ENCODE measurements at places on chromosomes 6 and 20. TPM values are rescaled to one million over a fixed set of nuclear protein-coding genes. Genes with fewer than 3 reads are reported as not detected.

The GJA1 gene
- not detected for total RNA-seq

The USP49 gene
- total RNA-seq = 2.9 TPM

The MCHR2 gene
- not detected for total RNA-seq

- no peaks in the 10 kb centered on the region for H3K27me3 ChIP-seq
- no peak overlapping the region for H3K27ac ChIP-seq
- H3K4me1 ChIP-seq = peaks cover 24% of the 10 kb centered on the region
- H3K4me3 ChIP-seq = no peak overlapping the region
- DNase-seq = no peak
Observed at GRCh38 chr6:127216810-127217789, 49.6 kb upstream of the RNF146 start.

GRCh38 chr20:57080796-57081195 lies 185.6 kb downstream of the BMP7 start:
- H3K27ac ChIP-seq = no peak overlapping the region
- no peaks in the 10 kb centered on the region for H3K36me3 ChIP-seq
- H3K4me3 ChIP-seq = no peak overlapping the region
- H3K4me1 ChIP-seq = no peaks in the 10 kb centered on the region

DNA sequence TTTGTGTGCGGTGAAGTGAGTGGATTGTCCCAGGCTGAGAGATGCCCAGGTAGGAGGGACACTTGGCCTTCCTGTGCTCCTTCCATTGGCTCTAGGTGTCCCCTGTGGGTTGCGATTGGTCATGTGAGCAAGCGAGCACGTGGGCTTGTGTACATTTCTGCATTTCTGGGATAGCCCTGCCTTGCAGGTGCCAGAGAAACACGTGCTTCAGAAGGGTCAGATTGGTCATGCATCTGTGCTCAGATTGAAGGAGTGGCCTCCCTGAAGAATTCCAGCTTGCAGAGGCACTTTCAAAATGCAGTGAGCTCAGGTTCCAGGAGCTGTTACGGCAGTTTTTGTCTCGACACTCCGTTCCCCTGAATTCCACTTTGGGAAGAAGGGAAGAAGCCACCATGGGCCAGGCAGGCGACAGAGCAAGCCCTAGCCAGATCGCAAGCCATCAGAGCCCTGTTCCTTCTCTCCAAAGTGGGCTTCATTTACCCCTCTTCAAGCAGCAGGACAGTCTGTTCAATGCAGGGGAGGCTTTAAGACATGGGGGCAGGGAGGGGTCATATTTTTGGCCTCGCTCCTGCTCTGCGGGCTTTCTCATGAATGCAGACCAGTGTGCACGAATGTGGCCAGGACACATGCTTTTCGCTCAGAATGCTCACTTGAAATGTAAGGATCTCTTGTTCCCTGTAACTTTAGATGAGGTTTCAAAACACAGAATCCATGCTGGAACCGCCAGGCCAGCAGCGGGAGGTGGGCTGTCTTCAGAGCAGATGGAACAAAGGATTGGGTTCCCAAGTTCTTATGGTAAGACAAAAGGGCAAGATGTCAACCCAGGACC lies 78.6 kb upstream of the AKAP12 start:
- DNase-seq = peak; percentile 57
- peak overlapping the region; percentile 4 for H3K4me3 ChIP-seq
- no peaks in the 10 kb centered on the region for H3K27me3 ChIP-seq
- no peak overlapping the region for H3K27ac ChIP-seq
- no peaks in the 10 kb centered on the region for H3K36me3 ChIP-seq
- peaks cover 13% of the 10 kb centered on the region for H3K4me1 ChIP-seq

- no peak overlapping the region for H3K27ac ChIP-seq
- H3K27me3 ChIP-seq = no peaks in the 10 kb centered on the region
- no peak for DNase-seq
- H3K4me1 ChIP-seq = peaks cover 33% of the 10 kb centered on the region
- no peak overlapping the region for H3K4me3 ChIP-seq
Observed at GRCh38 chr20:37151529-37151928, 27.6 kb upstream of the RPN2 start.

- no peak for DNase-seq
- no peaks in the 10 kb centered on the region for H3K4me1 ChIP-seq
- no peak overlapping the region for H3K27ac ChIP-seq
- no peaks in the 10 kb centered on the region for H3K36me3 ChIP-seq
- no peak overlapping the region for H3K4me3 ChIP-seq
Observed at GRCh38 chr6:8240301-8240700, 138.0 kb upstream of the EEF1E1 start.

DNA sequence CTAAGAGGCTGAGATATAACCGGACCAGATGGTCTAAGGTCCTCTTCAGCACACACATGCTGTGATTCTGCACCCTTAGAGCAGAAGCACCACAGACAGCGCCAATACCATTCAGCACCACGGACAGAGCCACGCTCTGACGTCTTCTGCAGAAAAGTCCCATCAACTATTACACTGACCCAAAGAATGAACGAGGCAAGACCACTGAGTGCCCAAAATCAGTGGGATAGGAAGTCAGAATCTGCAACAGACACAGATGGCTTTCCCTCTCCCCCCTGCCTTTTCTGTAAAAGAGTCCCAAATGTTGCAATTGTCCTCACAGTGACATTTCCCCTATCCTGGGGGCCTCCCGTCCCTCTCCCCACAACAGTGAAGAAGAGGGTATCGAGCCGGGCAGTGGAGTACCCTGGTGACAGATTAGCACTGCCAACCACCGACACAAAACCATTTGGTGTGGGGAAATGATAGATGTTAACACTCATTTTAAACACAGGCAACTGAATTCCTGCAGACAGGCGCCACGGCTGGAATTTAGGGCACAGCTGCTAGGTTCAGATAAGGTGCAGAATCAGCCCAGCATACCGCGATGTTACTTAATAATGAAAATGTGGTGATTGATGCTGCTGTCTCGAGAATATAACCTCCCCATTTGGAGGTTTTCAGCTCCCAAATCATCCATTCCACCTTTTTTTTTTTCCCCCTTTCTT lies 66.6 kb upstream of the CTNNBL1 start:
- no peaks in the 10 kb centered on the region for H3K36me3 ChIP-seq
- peak; percentile 61 for DNase-seq
- H3K4me1 ChIP-seq = peaks cover 15% of the 10 kb centered on the region

- no peaks in the 10 kb centered on the region for H3K27me3 ChIP-seq
- H3K36me3 ChIP-seq = peaks cover 16% of the 10 kb centered on the region
- no peaks in the 10 kb centered on the region for H3K4me1 ChIP-seq
Observed at GRCh38 chr6:42652024-42652746, 70.2 kb downstream of the PRPH2 start.

- H3K4me3 ChIP-seq = no peak overlapping the region
- no peaks in the 10 kb centered on the region for H3K4me1 ChIP-seq
- no peaks in the 10 kb centered on the region for H3K36me3 ChIP-seq
- no peak overlapping the region for H3K27ac ChIP-seq
- no peak for DNase-seq
Observed at GRCh38 chr20:14913896-14914620, 576.6 kb upstream of the FLRT3 start.

- peaks cover 13% of the 10 kb centered on the region for H3K36me3 ChIP-seq
- no peaks in the 10 kb centered on the region for H3K27me3 ChIP-seq
- no peak for DNase-seq
- peaks cover 21% of the 10 kb centered on the region for H3K4me1 ChIP-seq
Observed at GRCh38 chr6:108621117-108621516, 60.4 kb downstream of the FOXO3 start.

GRCh38 chr6:3813150-3813780 lies 35.9 kb upstream of the FAM50B start:
- peak overlapping the region; percentile 15 for H3K27ac ChIP-seq
- peaks cover 30% of the 10 kb centered on the region for H3K4me1 ChIP-seq
- H3K36me3 ChIP-seq = no peaks in the 10 kb centered on the region
- no peaks in the 10 kb centered on the region for H3K27me3 ChIP-seq
- peak; percentile 33 for DNase-seq

DNA sequence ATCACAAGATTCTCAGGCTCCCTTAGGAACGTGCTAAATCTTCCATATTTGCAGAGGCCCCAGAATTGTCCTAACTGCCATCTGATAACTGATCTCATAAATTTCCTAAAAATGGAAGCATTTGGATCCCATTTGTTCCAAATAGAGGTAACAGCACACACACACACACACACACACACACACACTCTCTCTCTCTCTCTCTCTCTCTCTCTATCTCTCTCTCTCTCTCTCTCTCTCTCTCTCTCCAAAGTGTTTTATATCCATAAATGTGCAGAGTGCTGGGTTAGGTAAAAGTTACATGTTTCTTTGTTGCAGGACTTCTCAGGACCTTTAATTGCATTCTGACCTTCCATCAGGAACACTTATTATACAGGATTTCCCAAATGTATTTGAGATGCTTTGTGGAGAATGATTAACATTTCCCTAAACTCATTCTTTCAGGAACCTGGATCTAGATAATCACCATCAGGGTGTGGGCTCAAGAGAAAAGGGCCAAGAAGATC lies 8.5 kb upstream of the STK38 start:
- H3K4me3 ChIP-seq = no peak overlapping the region
- no peaks in the 10 kb centered on the region for H3K36me3 ChIP-seq
- no peak overlapping the region for H3K27ac ChIP-seq
- H3K27me3 ChIP-seq = no peaks in the 10 kb centered on the region

GRCh38 chr20:47568019-47568418 lies 66.3 kb downstream of the NCOA3 start:
- DNase-seq = peak; percentile 32
- no peak overlapping the region for H3K4me3 ChIP-seq
- peaks cover 3% of the 10 kb centered on the region for H3K36me3 ChIP-seq
- no peaks in the 10 kb centered on the region for H3K27me3 ChIP-seq

DNA sequence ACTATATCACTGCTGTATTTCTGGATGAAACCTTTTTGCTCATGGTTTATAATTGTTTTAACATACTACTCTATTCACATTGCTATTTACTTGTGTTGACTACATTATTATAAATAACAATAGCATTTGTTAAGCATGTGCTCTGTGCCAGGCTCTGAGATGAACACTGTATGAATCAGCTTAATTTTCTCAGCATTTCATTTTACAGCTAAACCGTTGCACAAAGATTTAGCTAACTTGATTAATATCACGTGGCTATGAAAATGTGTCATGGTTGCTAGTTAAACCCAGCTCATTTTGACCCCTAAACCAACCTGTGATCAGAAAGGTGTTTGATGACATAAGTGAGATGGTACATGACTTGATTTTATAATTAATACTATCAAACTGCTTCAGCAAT lies 77.5 kb downstream of the NCOA7 start:
- H3K4me1 ChIP-seq = no peaks in the 10 kb centered on the region
- no peak overlapping the region for H3K4me3 ChIP-seq
- DNase-seq = no peak
- H3K27ac ChIP-seq = no peak overlapping the region
- no peaks in the 10 kb centered on the region for H3K36me3 ChIP-seq

GRCh38 chr20:20366876-20367574 lies 879 bp upstream of the INSM1 start:
- H3K4me3 ChIP-seq = no peak overlapping the region
- H3K27ac ChIP-seq = no peak overlapping the region
- no peaks in the 10 kb centered on the region for H3K36me3 ChIP-seq
- DNase-seq = no peak
- H3K27me3 ChIP-seq = peaks cover 24% of the 10 kb centered on the region
- H3K4me1 ChIP-seq = peaks cover 31% of the 10 kb centered on the region

DNA sequence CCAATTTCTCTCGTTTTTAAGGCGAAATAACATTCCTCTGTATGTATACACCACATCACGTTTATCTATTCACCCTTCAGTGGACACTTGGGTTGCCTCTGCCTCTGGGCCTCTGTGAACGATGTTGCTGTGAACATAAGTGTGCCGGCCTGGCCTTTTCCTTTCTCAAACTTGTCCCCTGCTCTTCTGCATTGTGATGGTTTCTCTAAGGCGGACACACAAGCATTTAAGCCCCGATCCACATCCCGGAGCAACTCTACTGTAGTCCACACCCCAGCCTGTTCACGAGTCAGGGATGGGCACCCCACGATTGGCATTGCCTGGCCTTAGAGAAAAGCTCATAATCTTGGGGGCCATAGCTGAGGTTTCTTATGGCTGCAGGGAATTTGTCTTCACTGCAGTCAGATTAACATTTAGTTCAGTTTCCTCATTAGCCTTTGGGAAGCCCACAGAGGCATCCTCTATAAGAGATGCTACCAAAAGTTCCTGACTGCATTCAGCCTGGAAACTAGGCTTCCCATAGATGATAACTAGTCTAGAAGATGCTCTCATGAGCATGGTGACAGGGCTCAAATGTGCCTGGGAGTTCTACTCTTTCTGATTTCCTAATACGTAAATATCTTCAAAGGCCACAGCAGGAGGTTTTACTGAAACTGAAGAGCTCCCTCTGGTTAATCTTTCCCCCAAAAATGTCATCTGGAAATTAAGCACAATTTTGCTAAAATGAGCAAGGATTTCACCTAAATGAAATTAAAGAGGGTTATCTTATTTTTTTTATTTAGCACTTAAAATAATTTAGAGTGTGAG lies 762 bp downstream of the ZC3H12D start:
- H3K36me3 ChIP-seq = no peaks in the 10 kb centered on the region
- H3K27ac ChIP-seq = peak overlapping the region; percentile 82
- peaks cover 37% of the 10 kb centered on the region for H3K4me1 ChIP-seq
- DNase-seq = no peak

- no peaks in the 10 kb centered on the region for H3K36me3 ChIP-seq
- no peak overlapping the region for H3K27ac ChIP-seq
- H3K4me1 ChIP-seq = peaks cover 12% of the 10 kb centered on the region
Observed at GRCh38 chr6:63923139-63923739, 287.6 kb downstream of the PHF3 start.
